ENCODE measurements at places on chromosomes 2 and 18.

- no peak for DNase-seq
These were observed 13.8 kb upstream of the RAPH1 start for GRCh38 chr2:203548887-203549286.

DNA sequence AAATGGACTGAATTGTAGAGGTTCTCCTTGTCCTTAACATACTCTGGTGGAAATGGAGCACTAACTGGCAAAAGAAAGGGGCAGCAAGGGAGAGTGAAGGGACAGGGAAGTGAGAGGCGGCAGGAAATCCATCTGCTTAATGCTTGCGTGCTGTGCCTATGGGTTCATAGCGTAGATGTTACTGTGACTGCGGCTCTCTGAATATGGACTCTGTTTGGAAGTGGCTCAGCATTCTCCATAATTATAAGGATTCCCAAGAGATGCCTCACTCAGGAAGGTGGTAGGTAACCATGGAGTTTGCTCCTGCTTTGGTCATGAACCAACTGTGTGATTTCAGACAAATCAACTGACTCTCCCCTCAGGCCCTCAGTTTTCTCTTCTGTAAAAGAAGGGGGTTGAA is 50.0 kb downstream of the MYO3B start:
- DNase-seq, result no peak

DNA sequence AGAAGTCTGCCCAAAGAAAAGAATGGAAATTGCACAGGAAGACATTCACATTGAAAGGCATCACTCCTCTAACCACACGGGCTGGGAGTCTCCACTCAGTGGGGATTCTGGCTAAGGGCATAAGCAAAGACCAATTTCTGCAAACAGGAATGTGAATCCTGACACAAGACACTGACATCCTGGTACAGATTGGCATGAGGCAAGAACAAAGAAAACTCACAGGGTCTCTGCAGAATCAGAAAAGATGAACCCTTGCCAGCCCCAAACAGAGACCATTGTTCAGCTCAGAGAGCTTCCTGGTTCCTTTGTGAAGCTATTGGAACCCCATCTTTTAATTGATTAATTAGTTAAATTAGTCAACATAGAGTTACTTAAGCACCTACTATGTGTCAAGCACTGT is 82.3 kb downstream of the UPP2 start:
- no peak for DNase-seq

GRCh38 chr18:354471-354870 is 86.6 kb upstream of the THOC1 start:
- DNase-seq, result no peak

GRCh38 chr2:27356056-27356381 is 545 bp downstream of the GTF3C2 start:
- peak; percentile 83 for DNase-seq

DNA sequence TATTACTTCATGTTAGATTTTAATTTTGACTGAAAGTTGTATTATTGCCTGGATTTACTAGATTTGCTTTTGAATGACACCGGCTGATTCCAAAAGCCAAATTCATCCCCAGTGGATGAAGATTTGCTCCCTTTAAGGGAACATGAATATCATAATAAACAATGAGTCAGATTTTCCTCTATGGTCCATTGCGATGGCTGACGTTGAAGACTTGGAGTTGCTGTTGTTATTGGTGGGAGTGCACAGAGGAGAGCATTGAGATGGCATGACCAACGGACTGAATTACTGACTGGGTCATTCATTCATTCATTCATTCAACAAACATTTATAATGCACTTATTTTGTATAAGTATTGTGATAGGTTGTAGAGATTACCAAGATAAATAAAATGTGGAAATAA is 33.4 kb upstream of the LYPD1 start:
- no peak for DNase-seq

GRCh38 chr18:26656431-26656943 is 108.1 kb upstream of the KCTD1 start:
- DNase-seq, result no peak

- no peak for DNase-seq
These were observed 3.8 kb downstream of the CTIF start for GRCh38 chr18:48542513-48543181.

GRCh38 chr2:194104687-194105086 is 1552.3 kb upstream of the SLC39A10 start:
- peak; percentile 79 for DNase-seq

- peak; percentile 88 for DNase-seq
These were observed 177.7 kb downstream of the SRBD1 start for GRCh38 chr2:45433363-45433762.

- peak; percentile 75 for DNase-seq
These were observed 54.3 kb downstream of the PKDCC start for GRCh38 chr2:42102024-42102590.

DNA sequence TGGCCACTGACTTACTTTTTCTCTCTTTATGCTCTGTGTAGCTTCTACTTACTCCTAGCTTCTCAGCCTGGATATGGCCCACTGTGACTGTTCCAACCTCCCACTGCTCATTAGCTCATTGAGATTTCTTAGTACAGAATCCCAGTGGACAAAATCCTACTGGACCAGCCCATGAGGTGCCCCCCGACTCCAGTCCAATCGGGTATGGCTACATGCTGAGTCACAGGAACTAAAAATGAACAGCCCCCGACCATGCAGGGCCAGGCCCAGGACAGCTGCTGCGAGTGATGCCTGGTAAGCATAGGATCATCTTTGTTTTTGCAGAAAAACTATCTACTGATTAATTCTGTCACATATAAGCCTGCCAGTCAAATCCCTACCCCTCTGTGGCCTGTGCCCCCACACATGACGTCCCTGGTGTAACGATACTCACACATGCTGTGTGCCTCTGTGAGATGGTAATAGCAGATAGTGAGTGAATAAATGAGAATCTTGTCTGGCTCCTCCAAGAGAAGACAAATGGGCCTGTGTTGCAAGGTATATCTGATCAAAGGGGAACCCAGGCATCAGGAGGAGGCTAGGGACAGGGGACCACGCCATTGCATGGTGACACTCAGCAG is 85.9 kb upstream of the KLF7 start:
- no peak for DNase-seq

- DNase-seq, result peak; percentile 84
These were observed 133.7 kb downstream of the COMMD1 start for GRCh38 chr2:62038975-62039771.

- DNase-seq, result no peak
These were observed 306.9 kb downstream of the GULP1 start for GRCh38 chr2:188598551-188598950.

- no peak for DNase-seq
These were observed 85.3 kb upstream of the KLF7 start for GRCh38 chr2:207251022-207251421.

DNA sequence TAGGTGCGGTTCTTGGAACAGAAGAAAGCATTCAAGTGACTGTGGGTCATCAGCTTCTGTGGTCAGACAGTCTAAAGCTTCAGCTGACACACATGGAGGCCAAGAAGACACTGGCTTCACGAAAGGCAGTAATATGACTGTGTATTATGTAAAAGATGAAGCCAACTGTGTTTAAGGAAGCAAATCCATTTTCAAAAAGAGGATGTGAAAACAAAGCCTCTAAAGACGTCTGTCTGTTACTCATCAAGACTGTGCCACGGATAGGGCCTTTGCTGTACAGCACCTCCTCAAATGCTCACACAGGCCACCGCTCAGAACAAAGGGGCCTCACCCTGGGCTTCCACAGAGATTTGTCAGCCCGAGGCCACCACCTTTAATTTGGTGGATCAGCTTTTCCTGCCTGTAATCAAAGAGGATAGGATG is 21.1 kb upstream of the TMEM163 start:
- peak; percentile 88 for DNase-seq

- no peak for DNase-seq
These were observed 25.9 kb downstream of the MALT1 start for GRCh38 chr18:58697146-58697545.

GRCh38 chr2:57542081-57542480 is 504.5 kb upstream of the VRK2 start:
- DNase-seq, result no peak

- peak; percentile 87 for DNase-seq
These were observed at the start of gene SLC66A3 for GRCh38 chr2:11155381-11156035. Gene SLC66A3, plus strand, starts transcription at chr2:11155467. Its CDS starts 80 bp downstream, at chr2:11155547.

DNA sequence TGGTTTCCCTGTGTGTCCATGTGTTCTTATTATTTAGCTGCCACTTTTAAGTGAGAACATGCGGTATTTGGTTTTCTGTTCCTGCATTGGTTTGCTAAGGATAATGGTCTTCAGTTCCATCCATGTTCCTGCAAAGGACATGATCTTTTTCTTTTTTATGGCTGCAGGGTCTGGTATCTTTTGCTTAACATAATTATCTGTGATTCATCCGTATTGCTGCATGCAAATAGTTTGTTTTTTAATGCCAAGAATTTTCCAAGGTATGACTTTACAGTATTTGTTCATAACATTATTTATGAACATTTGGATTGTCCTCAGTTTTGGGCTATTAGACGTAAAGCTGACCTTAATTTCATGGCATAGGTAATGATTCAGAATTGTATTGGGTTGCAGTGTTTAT is 17.8 kb downstream of the GIGYF2 start:
- no peak for DNase-seq

- DNase-seq, result no peak
These were observed 69.1 kb upstream of the ID2 start for GRCh38 chr2:8612734-8613179.

GRCh38 chr2:69535817-69536241 is 98.6 kb upstream of the NFU1 start:
- DNase-seq, result peak; percentile 5

- DNase-seq, result no peak
These were observed 153.8 kb upstream of the ZNF236 start for GRCh38 chr18:76668546-76668945.

GRCh38 chr2:135870571-135870970 is 5.7 kb downstream of the MCM6 start:
- DNase-seq, result no peak

- peak; percentile 60 for DNase-seq
These were observed 139.8 kb downstream of the LTBP1 start for GRCh38 chr2:33086400-33087015.

GRCh38 chr2:158321264-158321663 is 135.3 kb downstream of the CCDC148 start:
- DNase-seq, result no peak

DNA sequence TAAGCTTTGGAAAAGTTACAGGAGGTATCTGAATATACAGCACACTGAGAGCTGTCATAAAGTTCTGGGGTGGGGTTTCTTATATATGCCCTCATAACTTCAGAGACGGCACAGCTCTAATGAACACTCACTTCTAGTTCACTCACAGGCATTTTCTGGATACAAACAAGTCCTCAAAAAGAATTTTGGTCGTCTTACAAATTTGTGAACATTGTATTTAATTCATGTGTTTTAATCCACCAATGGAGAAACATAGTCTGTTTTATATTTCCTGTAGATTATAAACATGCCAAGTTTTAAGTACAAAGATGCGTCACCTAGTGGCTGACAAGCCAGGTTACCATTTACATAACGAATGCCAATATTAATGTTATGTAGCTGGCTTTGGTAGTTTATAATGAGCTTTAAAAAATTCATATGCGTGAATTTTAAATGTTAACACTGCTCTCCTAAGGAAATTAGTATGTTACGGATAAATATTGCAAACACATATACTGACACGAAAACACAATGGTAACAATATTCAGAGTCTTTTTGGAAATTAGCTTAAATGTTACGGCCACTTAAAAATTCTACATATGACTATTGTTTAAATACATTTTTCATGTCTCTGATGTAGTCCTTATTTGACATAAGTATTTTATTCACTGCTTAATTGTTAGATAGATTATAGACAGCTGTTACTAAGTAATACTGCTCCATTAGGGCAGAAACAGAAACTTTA is 2.5 kb downstream of the COL3A1 start:
- DNase-seq, result no peak

- peak; percentile 96 for DNase-seq
These were observed at the start of gene FARP2 for GRCh38 chr2:241355983-241356870. Gene FARP2, plus strand, starts transcription at chr2:241356285. Its CDS starts 16,823 bp downstream, at chr2:241373108.

DNA sequence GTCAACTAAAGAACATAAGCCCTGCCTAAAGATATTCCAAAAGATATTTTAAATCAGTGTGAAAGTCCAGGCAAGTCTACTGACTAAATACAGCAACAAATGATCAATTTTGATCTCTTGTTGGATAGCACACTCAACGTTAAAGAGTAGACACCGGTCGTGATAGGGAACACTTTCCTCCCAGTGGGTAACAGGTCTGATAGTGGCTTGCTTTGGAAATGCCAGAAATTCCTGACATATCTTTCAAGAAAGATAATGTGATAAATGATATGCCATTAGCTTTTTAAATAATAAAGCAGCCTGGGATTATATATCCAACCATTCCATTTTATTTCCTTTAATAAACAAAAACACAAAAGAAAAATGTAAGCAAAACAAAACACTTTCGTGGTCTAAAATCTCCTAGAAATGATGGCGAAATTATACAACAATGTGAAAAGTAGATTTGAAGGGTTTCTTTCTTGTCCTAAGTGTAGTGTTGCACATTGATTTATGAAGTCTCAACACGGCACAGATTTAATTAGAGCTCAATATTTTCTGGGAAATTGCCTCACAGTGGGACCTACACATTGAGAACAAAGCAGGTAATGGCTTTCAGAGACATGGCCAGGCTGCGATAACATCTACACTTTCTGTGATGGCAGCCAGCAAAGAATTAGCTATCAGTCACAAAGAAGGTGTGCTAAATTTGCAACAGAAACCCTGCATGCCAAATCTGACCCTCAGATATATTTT is 158.6 kb downstream of the PPP1R1C start:
- DNase-seq, result no peak

GRCh38 chr2:28439763-28440162 is 47.1 kb downstream of the FOSL2 start:
- no peak for DNase-seq

DNA sequence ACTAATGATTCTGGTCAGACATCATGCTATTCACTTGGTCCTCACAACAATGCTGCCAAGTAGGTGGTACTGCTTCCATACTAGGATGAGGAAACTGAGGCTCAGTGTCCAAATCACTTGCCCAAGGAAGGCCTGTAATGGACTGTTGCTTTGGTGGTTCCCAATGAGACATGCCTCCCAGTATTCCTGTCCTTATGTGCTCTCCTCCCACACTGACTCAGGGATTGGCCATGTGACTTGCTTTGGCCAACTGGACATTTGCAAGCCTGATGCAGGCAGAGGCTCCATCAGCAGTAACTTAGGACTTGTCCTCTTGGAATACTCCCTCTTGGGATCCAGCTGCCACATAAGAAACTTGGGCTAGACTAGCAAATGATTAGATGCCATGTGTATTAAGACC is 3.0 kb downstream of the FBXO41 start:
- DNase-seq, result no peak

- DNase-seq, result no peak
These were observed 150.8 kb upstream of the SPATS2L start for GRCh38 chr2:200155652-200156051.

- peak; percentile 71 for DNase-seq
These were observed 210.0 kb downstream of the RBM43 start for GRCh38 chr2:151051574-151052220.
